HEK293T (cell line): ENCODE measurements at places on chromosomes 13 and 19.
A peak's percentile ranks its signal among the peaks of the same experiment; 100 is the strongest.

GRCh38 chr19:33564836-33565338 is 43.3 kb upstream of the PEPD start:
- no peak for DNase-seq

- no peak for DNase-seq
These were observed 628.7 kb downstream of the EFNB2 start for GRCh38 chr13:105906746-105907145.

- no peak for DNase-seq
These were observed 29.8 kb upstream of the CXCL17 start for GRCh38 chr19:42472402-42473147.

DNA sequence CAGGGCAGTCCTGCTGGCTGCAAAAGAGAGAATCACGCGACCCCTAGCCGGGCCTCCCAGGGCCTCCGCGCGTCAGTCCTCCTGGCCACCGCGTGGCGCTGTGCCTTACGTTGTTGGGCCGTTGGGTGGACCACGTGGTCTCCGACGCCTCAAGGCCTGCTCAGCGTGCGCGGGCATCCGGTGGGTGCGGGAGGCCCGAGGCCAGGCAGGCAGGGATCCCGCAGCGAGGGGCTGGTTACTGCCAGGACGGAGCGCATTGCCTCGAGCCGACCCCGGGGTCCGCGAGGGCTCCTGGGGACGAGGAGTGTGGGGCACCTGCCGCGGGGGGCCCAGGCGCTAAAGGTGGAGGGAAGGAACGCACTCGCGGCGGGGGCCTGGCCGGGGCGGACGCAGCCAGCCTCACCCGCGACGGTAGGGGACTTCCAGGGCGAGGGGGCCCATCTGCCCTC is at the start of gene TDRD12:
Gene TDRD12, plus strand, starts transcription at position 157 of the 449 bp plus-strand sequence. CDS start 306 bp downstream, outside the sequence.
- DNase-seq = no peak

DNA sequence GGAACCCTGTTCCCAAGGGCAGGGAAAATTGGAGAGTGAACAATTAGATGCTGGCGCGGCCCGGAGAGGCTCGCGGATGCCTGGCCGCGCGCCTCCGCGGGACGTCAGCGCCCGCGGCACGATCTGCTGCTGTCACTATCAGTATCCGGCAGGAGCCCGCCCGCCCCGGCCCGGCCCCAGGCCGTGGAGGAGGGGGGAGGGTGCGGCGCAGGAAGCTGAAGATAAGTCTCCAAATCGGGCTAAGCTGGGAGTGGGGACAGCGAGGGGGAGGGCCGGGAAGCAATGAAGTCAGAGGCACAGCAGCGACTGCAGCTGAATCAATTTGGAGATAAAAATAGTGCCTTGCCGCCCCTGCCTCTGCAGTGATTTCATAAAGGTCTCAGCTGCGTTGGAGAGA is 441.5 kb upstream of the KLF12 start:
- DNase-seq = peak; percentile 86

DNA sequence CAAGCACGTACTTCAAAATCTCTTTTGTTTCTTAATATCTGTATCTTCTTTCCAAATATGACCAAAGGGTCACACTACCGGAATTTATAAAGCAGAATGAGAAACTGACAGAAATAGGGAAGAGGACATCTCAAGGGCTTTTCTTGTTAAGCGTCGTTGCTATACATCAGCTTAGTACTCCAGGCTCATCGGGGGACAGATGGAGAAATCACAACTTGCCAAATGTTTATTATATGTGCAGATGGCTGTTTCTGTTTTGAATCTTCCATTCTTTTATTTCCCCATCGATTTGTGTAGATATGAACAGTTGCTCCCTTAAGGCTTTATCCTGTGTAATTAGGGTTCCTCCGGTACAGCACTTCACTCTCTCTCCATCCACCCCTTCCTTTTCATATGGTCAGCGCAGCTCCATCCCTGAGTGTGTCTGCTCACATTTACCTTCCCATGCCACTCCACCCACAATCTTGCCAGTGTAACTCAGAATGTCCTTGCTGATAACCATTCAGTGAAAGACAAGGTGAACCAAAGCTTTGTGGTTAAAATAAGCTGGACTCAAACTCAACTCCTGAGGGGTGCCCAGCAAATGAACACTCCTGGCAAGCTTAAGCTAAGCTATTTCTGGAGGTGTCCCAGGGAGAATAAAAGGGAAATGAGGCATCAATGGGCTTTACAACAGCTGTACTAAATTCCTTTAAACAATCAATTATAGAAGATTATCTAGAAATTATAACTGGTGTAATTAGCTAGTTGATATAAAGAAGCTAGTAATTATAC is 51.3 kb downstream of the TBC1D4 start:
- DNase-seq = no peak

- no peak for DNase-seq
These were observed 22.3 kb upstream of the DOCK9 start for GRCh38 chr13:99000137-99000536.

DNA sequence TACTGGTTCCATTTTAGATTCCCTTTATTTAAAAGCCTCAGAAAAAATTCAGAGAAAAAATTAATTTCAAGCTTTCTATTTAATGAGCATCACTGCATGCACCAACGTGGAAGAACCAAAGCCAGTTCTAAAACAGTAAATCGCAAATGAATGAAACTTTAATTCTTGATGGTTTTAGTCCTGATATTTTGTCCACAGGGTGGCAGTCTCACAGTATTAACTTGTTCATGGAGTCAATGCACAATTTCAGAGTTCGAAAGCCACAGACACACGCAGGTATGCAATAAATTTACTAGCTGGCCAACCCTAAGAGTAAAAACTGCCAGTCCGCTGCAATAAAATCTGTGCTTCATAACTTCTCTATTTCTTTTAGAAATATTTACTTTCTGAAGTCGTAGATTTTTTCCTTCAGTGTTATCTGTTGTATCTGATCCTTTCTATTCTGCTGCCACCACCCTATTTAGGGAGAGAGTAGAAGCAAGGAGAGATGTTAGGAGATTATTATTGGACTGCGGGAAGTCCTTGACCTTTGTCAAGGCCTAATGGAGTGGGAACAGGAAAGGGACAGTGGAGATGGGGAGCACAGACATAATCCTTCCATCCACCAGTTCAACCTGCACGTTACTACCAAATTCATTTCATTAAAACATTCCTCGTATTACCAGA is 7.0 kb upstream of the WBP4 start:
- DNase-seq = peak; percentile 28

DNA sequence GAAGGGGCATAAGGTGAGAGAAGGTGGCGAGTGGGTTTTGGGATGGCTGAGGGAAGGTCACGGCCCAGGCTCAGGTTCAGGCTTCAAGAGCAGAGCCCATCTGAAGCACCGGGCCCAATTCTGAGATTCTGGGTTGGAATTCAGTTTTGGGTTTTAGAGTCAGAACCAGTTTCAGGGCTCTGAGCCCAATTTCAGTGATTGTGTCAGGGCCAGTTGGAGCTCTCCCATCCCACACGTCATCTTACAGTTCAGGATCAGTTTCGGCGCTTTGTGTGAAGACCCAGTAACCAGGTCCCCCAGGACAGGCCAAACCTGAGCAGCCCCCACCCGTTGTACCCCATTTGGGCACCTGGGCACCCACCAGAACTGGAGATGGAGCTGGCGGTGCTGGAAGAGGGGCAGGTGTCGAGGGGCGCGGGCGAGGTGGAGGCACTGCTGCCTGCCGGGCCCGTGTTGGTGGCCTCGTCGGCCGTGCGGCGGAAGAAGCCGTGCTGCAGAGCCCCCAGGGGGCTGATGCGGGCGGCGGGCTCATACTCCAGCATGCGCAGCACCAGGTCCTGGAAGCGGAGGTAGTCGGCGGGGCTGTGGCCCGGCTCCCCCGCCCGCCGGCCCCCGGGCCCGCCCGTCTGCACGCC is 7.5 kb downstream of the DYRK1B start:
- DNase-seq = no peak

- DNase-seq = no peak
These were observed 178.4 kb downstream of the COL4A1 start for GRCh38 chr13:110128546-110128945.

GRCh38 chr19:3563709-3564524 is 6.5 kb upstream of the MFSD12 start:
- DNase-seq = no peak

DNA sequence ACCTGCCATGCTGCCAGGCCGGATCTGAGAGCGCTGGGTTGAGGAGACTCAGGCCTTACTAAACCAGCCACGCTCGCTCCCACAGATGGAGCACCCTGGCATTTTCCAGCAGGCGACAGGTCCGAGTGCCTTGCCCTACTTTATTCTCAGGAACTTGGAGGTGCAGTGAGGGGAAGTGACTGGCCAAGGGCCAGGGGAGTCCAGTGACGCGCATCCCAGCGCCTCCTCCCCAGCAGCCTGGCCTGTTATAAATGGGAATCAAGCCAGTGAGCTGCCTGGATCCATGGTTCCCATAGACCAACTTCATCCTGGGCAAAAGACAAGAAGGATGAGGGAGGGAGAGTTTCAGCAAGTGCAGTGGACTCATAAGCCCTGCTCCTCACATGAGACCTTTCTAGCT is 35.5 kb downstream of the TMED1 start:
- no peak for DNase-seq

GRCh38 chr19:39705578-39706188 is 1.4 kb downstream of the LGALS14 start:
- DNase-seq = no peak

DNA sequence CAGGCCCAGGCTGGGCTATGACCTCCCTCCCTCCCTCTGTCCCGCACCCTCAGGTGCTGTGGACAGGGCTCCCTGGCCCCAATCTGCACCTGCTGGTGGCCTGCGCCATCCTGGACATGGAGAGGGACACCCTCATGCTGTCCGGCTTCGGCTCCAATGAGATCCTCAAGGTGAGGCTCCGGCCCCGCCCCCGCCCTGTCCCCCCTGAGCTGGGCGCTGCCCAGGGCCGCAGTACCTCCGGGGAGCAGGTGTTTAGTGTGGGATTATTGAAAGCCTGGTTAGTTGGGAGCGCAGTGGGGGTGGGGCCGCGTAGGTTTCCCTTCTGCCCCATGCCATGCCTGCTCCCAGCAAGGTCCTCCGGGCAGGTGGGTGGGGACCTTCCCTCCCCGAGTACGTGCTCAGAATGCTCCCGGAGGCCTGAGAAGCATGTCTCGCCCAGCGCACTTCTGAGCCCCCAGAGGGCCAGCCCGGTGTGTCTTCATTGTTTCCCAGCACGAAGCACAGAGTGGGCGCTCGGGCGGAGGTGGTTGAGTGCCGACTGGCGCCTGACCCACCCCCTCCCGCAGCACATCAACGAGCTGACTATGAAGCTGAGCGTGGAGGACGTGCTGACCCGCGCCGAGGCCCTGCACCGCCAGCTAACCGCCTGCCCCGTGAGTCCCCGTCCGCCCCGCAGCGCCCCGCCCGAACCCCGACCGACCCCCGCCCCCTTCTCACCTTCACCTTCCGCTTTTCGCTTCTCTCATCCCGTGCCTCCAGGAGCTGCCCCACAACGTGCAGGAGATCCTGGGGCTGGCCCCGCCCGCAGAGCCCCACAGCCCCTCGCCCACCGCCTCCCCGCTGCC is 8.8 kb downstream of the IL4I1 start:
- no peak for DNase-seq

GRCh38 chr13:49315756-49316482 is 68.2 kb downstream of the CDADC1 start:
- DNase-seq = no peak

GRCh38 chr19:42394751-42395150 is 4.7 kb upstream of the CNFN start:
- no peak for DNase-seq

DNA sequence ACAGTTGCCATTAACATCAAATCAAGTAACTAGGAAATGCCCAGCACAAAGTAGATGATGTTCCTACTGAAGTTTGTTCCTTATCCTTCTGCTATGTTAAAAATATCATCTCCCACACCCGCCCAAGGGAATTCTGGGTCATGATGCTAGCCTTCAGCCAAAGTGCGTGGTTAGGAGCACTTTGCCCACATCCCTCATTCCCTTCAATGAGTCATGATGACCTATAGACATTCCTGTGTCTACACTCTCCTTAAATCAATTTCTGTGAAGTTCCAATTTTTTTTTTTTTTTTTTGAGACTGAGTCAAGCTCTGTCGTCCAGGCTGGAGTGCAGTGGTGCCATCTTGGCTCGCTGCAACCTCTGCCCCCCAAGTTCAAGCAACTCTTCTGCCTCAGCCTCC is 17.0 kb downstream of the RXFP2 start:
- DNase-seq = no peak

DNA sequence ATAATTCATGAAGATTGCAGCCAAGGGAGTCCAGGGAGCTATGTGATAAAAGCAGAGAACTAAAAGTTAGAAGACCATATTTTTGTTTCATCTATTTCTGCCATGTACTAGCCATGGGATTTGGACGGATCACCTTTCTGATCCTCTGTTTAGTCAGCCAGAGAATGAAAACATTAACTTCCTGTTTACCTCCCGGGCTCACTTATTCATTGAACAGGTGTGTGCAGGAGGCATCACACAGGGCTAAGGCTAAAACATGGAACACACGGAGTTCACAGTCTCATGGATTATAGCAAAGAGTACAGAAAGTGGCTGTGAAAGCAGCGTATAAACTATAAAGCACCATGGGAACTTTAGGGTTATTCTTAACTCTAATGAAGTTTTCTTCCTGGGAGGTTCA is 96.8 kb downstream of the GPR12 start:
- no peak for DNase-seq

- no peak for DNase-seq
These were observed 33.5 kb upstream of the ADGRE1 start for GRCh38 chr19:6853868-6854267.

DNA sequence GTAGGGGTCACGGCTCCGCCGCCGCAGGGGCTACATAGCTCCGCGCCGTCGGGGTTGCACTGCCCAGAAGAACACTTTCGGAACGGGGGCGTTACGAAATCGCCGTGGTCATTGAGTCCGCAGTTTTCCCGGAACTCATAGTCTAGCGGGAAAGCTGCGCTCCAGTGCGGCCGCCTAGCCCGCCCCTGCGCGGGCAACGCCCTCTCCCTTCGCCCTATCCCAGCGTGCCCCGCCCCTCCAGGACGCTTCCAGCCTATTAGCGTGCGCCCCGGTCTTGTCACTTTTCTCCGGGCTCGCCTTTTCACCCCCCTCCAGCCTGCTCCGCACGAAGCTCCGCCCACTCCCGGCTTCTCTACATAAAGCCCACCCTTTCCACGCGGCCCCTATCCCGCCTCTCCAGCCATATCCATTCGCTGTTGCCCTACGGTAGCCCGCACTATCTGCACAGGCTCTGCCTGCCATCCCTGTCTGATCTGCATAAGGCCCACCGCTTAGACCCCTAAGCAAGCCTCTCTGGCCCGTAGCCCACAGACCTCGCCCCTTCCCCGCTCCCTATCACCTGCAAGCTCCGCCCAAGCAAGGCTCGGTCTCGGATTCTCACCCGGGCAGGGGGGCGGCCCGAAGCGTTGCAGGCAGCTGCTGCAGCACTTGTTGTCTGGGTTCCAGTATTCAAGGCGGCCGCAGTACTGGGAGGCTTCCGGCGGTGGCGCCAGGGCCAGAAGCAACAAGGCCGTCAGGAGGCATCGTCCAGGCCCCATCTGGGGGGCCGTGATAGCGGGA is 1.6 kb downstream of the IGFLR1 start:
- DNase-seq = peak; percentile 97

DNA sequence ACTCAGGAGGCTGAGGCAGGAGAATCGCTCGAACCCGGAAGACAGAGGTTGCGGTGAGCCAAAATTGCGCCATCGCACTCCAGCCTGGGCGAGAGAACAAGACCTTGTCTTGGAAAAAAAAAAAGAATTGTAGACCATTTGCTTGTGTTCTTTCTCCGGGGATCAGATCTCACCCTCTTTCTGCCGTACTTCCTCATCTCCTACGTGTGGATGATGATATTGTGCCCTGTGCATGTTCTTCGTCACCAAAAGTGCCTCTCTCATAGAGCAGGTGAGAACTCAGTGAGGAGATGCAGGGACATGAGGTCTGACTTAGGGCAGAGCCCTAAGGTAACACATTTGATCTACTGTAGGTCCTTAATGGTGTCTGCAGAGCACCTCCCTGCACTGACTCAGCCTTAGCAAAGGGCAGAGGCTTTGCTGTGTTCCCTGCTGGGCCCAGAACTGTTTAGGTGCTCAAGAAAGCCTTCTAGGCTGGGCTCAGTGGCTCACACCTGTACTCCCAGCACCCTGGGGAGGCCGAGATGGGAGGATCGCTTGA is 1.3 kb downstream of the APOC2 start:
- DNase-seq = no peak
